ENCODE measurements at places on chromosomes 13 and 19.

GRCh38 chr13:99269627-99270241 lies 11.6 kb upstream of the GPR18 start:
- DNase-seq: no peak

GRCh38 chr19:11306337-11306736 lies 10.4 kb downstream of the TSPAN16 start:
- DNase-seq: no peak

DNA sequence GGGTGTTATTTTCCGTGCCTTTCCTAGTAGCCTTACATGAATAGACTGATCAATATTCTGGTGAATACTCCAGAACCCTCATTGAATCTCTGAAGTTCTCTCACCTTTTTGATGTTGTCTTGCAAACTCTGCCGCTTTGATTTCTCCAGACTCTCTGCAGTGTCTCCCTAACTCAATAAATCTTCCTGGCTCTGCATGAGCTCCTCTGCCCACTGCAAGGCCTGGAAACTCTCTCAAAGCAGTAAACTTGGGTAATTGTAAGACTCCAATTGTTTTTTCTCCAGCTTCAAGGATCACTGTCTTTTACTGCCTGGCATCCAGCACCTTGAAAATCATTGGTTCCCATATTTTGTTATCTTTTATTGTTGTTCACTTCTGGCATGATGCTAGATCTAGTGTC lies 198.4 kb downstream of the GPC5 start:
- DNase-seq: no peak

DNA sequence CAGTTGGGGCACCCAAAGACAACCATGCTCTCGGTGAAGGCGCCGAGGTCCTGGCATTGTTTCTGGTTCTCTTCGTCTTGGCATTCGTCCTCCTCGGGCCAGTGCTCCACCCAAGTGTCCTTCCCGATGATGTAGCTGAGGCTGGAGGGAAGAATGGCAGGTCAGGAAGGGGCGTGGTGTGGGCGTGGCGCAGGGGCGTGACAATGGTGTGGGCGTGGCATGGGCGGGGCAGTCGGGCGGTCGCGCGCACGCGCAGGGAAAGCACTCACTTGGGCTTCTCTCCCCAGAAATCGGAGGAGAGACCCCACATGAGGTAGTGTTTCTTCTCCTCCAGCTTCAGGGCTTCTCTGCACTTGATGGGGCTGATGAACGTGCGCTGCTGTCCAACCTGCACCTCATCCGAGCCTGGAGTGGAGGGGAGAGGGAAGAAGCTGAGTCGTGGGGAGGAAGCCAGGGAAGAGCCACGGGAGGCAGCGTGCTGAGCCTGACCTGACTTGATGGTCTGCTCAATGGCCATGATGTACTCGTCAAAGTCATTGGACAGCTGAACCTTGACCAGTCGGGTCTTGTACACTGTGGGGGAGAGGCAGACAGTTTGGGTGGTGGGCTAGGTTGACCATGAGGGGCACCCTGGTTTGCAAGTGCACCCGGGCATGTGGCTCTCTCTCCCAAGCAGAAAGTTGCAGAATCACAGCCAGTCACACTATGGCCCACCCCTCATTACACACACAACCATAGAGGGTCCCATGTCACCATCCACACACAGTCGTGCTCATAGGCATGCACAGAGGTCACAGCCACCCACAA lies 8.1 kb upstream of the TNFSF14 start:
- no peak for DNase-seq

- no peak for DNase-seq
Observed at GRCh38 chr19:12224676-12225075, 61.8 kb downstream of the ZNF136 start.

- DNase-seq: no peak
Observed at GRCh38 chr13:65633806-65634205, 1596.3 kb downstream of the PCDH9 start.

- DNase-seq: no peak
Observed at GRCh38 chr13:29260684-29261083, 334.8 kb downstream of the SLC7A1 start.

- no peak for DNase-seq
Observed at GRCh38 chr13:43495732-43496131, 291.0 kb downstream of the ENOX1 start.

GRCh38 chr19:19372656-19373416 lies 32.6 kb upstream of the GATAD2A start:
- DNase-seq: no peak

DNA sequence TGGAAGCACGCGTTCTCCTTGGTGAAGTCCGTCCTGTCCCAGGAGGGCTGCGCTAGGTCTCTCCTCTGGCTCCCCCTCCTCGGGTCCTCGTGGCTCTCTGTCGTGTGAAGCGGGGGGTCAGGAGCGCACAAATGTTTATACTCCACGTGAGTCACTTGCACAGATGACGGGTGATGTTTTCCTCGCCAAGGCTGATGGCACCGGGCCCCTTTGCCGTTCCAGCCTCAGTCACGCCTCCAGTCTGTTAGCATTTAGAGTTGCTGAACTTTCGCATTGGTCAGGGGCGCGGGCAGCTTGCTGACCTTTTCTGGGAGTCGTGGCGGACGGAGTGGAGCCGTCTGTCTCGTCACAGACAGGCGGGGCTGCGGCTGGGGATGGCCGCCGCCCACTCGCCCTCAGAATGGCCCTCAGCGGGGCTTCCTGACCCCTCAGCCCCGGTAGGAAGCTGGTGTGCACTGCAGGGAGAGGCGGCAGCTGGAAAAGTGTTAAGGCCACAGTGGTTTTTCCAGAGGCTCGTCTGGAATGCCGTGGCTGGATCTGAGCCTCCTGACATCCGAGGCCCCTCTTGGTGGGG lies 13.7 kb downstream of the KLHL26 start:
- no peak for DNase-seq

- DNase-seq: no peak
Observed at GRCh38 chr19:17124025-17124424, 48.4 kb downstream of the MYO9B start.

DNA sequence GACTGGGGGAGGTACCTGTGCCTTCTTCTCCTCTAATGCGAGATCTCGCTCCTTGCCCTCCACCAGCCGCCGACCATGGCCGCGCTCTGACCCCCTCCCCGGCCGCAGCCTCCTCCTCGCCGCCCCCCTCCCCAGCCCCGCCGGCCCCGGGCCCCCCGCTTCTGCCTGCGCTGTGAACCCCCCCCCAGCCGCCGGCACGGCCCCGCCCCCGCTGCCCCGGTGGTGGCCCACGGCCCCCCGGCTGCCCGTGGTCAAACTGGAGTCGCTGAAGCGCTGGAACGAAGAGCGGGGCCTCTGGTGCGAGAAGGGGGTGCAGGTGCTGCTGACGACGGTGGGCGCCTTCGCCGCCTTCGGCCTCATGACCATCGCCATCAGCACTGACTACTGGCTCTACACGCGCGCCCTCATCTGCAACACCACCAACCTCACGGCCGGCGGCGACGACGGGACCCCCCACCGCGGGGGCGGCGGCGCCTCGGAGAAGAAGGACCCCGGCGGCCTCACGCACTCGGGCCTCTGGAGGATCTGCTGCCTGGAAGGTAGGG lies at the start of gene CACNG8:
TSS of gene CACNG8 (plus strand) at position 51 of the 545 bp plus-strand sequence.
- no peak for DNase-seq

DNA sequence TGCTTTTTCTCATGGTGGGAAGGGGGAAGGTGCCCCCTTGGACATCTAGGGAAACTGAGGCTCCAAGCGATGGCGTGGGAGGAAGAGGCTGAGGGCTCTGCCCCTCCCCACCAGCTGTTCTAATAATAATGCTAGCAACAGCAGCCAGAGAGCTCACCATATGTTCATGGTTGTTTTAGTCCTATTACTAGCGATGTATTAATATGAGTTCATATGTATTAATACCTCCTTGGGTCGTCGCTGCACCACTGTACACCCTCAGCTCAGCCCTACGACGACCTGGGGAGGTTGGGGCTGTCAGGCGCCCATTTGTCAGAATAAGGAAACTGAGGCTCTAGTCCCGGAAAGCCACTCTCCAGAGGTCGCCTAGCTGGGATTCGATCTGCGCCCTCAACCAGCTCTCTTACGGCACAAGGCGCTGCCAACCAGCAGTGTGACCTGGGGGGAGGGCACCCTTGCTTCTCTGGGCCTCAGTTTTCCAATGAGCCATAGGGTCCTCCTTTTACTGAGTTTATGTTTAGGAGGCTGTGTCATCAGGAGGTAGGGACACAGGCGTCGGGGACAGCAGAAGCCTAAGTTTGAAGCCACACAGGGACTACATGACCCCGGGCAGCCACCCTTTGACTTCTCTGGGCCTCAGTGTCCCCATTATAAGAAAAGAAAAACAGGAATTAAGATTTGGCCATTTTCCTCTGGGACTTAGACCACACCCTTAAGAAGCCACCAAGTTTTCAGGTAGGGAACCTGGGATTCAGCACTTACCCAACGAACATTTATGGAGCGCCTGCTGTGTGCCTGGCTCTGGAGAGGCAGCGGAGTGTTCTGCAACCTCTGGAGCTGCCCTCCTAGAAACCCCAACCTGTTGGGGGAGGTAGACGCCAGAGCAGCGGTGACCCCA lies 664 bp downstream of the MAST3 start:
- DNase-seq: no peak

DNA sequence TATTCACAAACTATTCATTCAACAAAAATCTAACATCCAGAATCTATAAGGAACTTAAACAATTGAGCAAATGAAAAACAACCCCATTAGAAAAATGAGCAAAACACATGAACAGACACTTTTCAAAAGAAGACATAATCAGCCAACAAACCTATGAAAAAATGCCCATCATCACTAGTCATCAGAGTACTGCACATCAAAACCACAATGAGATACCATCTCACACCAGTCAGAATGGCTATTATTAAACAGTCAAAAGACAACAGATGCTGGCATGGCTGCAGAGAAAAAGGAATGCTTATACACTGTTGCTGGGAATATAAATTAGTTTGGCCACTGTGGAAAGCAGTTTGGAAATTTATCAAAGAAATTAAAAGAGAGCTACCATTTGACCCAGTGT lies 487.6 kb downstream of the GPC6 start:
- DNase-seq: no peak

DNA sequence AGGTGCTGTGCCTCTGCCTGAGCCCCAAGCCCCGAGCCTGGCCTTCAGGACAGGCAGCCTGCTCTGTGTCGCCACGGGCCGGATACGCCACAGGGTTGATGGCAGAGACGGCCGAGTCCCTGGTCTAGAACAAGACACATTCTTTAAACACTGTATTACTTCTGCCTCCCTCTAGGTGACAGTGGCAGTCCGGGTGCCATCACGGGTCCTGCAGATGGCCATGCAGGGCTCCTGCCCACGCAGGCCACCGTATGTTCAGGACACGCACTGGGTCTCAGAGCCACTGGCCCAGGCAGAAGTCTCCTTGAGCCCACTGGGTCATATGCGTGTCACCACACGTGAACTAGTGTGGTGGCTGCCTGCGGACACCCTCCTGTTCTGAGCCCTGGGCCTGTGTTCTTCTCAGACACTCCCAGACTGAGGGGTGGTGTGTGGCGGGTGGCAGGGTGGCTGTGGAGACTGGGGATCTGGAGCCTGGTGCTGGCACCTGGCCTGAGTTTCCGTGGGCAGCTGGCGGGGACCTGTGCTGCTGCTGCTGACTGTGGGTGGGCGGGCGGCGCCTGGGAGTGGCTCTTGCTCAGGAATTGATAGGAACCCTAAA lies 4.4 kb downstream of the PLEKHJ1 start:
- no peak for DNase-seq

DNA sequence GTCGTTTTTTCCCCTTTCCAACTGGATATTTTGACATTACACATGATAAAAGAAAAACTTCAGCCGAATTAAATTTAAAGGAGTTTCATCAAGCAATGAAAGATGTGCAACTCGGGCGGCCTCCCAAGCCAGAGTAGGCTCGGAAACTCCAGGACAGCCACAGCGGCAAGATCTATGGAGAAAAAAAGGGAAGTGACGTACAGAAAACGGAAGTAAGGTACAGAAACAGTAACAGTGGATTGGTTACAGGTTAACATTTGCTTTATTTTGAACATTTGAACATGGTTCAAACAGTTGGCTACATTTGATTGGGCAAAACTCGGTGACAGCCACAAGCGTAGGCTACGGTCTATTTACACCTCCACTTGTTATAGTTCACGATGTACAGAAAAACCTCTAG lies 30.5 kb upstream of the FAM124A start:
- DNase-seq: no peak

GRCh38 chr13:30410705-30411125 lies 11.6 kb upstream of the UBE2L5 start:
- DNase-seq: no peak

DNA sequence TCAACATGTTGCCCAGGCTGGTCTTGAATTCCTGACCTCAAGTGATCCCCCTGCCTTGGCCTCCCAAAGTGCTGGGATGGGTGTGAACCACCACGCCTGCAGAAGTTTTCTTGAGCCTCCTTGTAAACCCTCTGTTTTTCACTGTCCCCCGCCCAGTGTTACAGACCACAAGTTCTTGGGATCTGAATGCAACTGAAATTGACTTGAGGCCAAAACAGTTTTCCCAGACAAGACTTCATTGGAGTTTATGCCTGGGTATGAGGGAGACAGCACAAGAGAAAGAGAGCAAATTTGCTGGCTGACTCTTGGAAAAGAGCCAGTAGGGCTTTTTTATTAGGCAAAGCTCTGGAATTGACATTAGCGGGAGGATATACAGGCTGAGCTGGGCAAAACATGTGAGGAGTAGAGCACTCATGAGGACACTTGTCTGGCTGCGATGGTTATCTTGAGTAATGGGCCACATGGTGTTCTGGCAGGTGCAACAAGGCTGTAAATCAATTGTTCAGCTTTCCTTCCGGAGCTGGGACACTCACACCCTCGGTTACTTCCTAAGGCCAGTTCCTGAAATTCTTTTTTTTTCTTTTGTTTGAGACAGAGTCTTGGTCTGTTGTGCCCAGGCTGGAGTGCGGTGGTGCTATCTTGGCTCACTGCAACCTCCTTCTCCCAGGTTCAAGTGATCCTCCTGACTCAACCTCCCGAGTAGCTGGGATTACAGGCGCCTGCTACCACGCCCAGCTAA lies 12.7 kb upstream of the HNRNPL start:
- no peak for DNase-seq

GRCh38 chr19:2391118-2391725 lies 31.2 kb downstream of the TMPRSS9 start:
- peak; percentile 14 for DNase-seq

DNA sequence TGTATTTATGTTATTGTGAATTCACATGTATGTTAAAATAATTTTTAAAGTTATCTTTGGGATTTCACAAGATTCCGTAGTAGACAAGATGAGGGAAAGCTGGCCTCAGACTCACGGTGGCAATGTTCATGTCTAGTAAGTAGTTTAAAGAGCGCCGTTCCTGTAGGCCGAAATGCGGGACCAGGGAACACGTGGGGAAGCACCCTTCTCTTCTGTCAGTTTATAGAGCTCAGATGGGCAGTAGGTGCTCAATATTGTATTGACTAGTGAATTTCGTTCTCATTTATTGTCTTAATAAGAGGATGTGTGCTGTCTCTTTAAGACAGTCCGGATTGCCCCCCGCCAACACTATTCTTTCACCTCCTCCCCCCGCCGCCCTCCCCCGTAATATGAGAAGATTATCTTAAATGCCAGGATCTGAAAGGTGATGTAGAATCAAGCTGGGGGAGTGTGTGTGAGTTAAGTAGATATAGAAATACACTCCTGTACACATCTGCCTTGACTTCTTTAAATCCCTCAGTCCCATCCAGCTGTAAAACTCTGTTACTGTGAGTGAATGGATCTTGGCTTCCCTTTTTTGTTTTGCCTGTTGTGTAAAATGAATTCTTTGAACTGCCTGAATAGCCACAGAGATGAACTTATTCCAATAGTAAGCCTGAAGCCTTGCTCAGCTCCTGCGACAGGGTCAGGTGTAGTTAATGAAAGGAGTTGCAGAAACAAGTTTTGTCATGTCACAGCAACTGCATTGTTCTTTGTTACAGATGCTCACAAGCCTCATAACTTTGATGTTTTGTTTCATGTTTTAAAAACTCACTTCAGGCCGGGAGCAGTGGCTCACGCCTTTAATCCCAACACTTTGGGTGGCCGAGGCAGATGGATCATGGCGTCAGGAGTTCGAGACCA lies 1.3 kb downstream of the LAMP1 start:
- no peak for DNase-seq
